Stimulated activated CD8-positive, alpha-beta memory T cell treated with anti-CD3 and anti-CD28 coated beads, Interleukin-4, amount 100 ng/mL, for 4 hours (primary cell): ENCODE measurements at places on chromosomes 2 and 18.

GRCh38 chr2:111626037-111626864 lies 257.7 kb downstream of the ANAPC1 start:
- no peak for DNase-seq

DNA sequence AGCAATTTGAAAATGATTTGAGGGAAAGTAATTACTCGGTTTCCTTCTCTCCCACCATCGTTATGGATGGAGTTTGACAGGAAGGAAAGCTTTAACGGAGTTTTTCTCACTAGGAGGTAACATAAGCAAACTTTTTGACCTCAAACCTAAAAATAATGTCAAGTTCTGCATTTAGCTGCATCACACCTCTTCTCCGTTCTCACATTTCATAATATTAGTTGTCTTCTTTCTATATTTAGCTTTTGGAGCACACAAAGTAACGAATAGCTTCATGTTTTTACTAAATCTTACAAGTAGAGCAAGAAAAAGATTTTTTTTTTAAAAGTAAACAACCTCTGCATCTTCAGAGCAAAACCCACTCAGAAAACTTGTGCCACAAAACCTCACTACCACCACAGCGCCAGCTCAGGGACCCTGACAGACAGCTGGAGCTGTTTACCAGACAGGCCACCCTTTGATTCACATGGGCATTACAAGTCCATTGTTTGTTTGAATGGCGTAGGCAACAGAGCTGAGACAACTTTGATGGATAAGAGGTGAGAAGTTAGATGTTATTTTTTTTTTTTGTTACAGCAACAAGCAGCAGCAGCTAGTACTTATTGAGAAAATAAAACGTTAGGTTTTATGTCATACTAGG lies 21.9 kb upstream of the ICOS start:
- DNase-seq = no peak

- no peak for DNase-seq
Observed at GRCh38 chr2:200585730-200586643, at the start of gene AOX1. Gene AOX1, plus strand, starts transcription at chr2:200586014. Its CDS starts 95 bp downstream, at chr2:200586109.

DNA sequence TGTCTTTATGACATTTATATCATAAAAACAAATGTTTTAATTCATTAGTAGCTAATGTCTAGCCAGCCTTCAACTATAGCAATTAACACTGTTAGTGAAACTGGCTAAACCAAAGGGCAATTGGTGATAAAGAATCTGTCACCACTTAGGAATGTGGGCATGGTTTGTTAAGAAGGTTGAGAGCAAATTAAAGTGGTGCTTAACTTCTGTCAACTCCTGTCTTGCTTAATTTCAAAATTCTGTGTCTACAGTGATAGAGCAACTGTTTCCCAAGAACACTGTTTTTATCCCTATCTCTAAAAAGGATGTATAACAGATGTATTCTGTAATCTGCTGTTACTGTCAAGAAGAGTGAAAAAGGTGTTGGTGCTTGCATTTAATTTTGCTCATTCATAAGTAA lies 36.5 kb downstream of the CFAP36 start:
- no peak for DNase-seq

- DNase-seq = no peak
Observed at GRCh38 chr18:52334896-52335295, 5.1 kb upstream of the DCC start.

GRCh38 chr2:122564843-122565242 lies 809.4 kb downstream of the TSN start:
- no peak for DNase-seq

- DNase-seq = no peak
Observed at GRCh38 chr2:120763508-120763907, 27.8 kb downstream of the GLI2 start.

DNA sequence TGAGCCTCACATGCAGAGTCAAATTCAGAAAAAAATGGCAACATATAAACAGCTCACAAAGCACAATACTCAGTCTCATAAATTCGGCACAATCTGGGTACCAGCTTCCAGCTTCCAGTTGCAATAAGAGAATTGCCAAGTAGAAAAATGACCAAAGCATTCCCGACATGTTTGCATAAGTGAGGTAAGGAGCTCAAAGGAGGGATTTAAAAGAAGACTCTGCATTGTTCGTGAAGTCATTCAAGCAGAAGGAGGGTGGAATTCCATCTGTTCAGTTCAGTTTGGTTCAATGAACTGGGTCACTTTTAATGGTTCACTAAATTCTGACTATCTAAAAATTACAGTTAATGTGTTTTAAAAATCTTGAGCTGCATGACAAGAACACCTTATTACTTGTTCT lies 106.7 kb upstream of the KLHL14 start:
- DNase-seq = no peak
